ENCODE measurements at places on chromosomes 12 and 14.

- no peak for DNase-seq
These were observed 1.4 kb upstream of the ARID2 start for GRCh38 chr12:45727980-45728629.

GRCh38 chr14:69980457-69981425 lies 101.5 kb downstream of the SMOC1 start:
- no peak for DNase-seq

GRCh38 chr12:124369827-124370378 lies 75.0 kb downstream of the RFLNA start:
- no peak for DNase-seq

DNA sequence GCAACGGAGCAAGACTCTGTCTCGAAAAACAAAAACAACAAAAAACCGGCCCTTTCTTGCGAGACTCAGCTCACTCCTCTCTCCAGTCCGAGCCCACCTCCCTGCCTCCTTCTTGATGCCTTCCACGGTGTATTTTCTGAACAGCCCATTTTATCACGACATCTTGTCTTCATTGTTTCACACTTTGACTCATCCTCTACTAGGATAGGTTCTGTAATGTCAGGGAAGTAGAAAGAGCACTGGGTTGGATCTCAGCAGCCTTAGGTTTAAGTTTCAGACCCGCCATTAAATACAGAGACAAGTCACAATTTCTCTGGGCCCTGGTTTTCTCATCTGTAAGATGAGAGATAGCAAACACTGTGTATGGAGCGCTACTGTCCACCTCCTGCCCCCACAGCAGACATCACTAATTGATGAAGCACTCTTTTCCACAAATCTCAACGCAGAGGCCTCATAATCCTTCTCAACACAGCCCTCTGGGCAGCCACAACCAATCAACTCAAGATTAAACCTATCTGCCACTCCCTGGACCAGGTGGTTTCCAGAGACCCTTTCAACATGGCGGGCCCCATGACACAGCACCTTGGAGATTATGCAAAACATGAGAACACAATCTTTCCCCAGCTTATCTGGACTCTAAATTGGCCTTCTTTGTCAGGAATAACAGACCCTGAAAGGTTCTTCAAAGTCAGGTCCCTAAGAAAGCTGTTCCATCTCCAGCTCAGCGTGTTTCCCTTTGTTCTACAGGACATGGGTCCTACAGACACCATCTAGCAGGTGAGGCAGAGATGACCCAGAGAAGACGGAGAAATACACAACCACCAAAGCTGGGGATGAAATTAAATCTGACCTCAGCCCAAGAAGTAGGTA lies 35.6 kb downstream of the CCDC88C start:
- DNase-seq, result no peak

GRCh38 chr14:69955855-69956845 lies 76.9 kb downstream of the SMOC1 start:
- DNase-seq, result no peak

- no peak for DNase-seq
These were observed 31.0 kb downstream of the TMEM116 start for GRCh38 chr12:111981987-111982386.

GRCh38 chr12:11875414-11875935 lies 195.3 kb upstream of the BCL2L14 start:
- DNase-seq, result no peak
